Gastroesophageal sphincter (tissue), 4 donors: ENCODE measurements at places on chromosomes 7 and 10. TPM values are rescaled to one million over a fixed set of nuclear protein-coding genes. Genes with fewer than 3 reads are reported as not detected.

CXCL12 gene
- 48.1 TPM for total RNA-seq

GRCh38 chr10:20743942-20744341 lies 153.2 kb downstream of the NEBL start:
- ATAC-seq, result no peak

GRCh38 chr10:102863660-102864059 lies 5.6 kb upstream of the AS3MT start:
- no peak for ATAC-seq

DNA sequence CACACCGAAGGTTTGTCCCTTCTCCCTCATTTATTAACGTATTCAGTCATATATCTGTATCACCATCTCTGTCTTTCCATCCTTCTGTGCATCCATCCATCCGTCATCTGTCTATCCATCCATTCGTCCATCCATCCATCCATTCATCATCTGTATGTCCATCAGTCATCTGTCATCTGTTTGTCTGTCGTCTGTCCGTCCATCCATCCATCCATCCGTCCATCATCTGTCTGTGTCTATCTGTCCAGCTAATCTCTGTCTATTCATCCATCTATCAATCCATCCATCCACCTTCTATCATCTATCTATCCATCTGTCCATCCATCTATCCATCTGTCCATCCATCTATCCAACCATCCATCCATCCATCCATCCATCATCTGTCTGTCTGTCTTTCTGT lies 213.9 kb downstream of the TYW1 start:
- no peak for ATAC-seq

- ATAC-seq, result no peak
Measured at GRCh38 chr7:121529003-121529402, 132.9 kb upstream of the FAM3C start.

DNA sequence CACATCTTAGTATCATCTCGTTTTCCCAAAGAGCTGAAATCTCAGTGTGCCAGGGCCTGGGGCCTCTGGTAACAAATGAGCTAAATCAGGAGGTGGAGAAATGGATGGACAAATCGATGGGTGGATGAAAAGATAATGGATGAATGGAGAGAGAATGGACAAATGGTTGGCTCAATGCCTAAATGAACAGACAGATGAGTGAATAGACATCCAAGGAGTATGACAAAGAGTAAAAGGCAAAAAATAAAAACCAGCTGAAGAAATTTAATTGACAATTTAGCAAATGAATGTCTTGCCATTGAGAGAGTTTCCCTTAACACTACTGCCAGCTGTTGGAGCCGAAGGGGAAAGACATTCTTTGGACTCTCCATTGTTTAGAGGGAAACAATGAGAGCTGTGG lies 8.0 kb downstream of the SYCE1 start:
- ATAC-seq, result no peak

- ATAC-seq, result peak; percentile 79
Measured at GRCh38 chr7:42254217-42254616, 17.2 kb upstream of the GLI3 start.

GRCh38 chr7:12199363-12199762 lies 11.7 kb upstream of the TMEM106B start:
- no peak for ATAC-seq

DNA sequence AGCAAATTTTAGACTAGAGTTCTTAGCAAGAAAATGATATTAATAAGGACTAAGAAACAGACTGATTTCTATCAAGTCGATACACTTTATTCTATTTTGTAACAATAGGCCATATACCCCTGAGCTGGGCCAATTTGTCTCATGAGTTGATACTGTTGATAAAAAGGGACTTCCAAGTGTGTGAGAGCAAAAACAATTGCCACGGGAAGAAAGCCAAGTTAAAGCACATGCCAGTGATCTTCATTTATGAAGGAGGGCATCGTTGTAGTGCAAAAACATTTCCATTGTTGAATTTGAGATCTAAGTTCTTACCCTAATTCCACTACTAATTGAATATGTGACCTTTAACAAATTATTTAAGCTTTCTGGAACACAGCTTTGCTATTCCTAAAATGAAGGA lies 119.9 kb downstream of the CNOT4 start:
- no peak for ATAC-seq

- peak; percentile 10 for ATAC-seq
Measured at GRCh38 chr7:51077987-51078370, 238.6 kb downstream of the COBL start.

- no peak for ATAC-seq
Measured at GRCh38 chr7:127755521-127755920, 103.5 kb downstream of the SND1 start.
